Hepatocyte (in vitro differentiated cells): ENCODE measurements at places on chromosomes 7 and 10. TPM values are rescaled to one million over a fixed set of nuclear protein-coding genes. Genes with fewer than 3 reads are reported as not detected.
A peak's percentile ranks its signal among the peaks of the same experiment; 100 is the strongest.

- no peak for DNase-seq
These were observed 14.7 kb downstream of the SRI start for GRCh38 chr7:88205179-88205578.

DNA sequence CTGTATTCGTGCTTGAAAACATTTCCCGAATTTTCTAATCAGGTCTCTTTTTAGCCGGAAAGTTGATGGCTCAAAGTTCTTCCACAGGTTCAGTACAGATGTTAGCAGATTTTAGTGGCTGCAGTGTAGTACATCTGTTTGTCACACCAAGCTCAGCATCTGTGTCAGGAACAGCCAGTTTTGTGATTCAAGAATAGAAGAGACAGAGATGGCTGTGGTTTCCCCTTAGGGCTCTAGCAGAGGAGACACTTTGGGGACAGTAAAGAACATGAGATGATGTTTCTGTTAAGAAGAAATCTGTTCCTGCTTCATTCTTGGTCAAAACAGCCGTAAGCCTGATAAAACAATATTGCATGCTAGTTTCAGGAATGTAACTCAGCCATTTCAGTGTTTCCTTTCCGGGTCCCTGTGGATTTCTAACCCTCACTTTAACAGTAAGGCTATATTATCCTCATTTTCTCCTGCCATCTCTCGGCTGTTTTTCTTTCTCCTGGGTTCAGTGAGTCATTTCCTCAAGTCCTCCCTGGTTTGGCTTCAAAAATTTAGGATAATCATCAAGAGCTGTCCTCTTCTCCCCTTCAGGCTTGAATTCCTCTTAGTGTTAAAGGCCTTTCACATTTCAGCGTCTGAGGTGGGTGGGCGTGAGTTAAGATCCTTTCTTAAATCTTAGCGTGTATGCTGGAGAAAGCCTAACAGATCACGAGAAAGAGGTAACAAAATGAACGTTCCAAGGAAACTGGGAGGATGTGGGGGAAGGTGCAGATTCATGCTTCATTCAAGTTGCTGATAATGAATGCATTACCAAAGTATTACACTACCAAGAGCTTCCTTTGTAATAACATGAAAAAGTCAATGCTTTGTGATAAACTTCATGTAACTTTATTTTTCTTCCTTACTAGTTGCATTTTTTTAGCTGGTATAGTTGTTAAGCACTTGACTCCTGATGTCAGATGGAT, 37.1 kb upstream of the BICC1 start:
- DNase-seq: no peak

DNA sequence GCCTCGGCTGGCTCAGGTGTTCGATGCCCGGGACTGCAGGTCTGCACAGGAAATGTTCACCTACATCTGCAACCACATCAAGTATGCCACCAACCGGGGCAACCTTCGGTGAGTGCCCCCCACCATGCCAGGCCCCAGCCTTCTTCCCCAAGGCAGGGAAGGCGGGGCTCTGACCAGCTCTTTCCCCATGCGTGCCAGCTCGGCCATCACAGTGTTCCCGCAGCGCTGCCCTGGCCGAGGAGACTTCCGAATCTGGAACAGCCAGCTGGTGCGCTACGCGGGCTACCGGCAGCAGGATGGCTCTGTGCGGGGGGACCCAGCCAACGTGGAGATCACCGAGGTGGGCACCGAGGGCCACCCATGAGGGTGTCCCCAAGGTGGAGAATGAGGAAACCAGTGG, 7.5 kb downstream of the NOS3 start:
- DNase-seq: no peak

The DDIT4 gene
- 189 and 235 TPM in 2 replicates for polyA plus RNA-seq

GRCh38 chr7:130479716-130480400, 12.0 kb upstream of the MEST start:
- no peak for DNase-seq

GRCh38 chr10:121099592-121099991, 248.4 kb downstream of the WDR11 start:
- DNase-seq: no peak

DNA sequence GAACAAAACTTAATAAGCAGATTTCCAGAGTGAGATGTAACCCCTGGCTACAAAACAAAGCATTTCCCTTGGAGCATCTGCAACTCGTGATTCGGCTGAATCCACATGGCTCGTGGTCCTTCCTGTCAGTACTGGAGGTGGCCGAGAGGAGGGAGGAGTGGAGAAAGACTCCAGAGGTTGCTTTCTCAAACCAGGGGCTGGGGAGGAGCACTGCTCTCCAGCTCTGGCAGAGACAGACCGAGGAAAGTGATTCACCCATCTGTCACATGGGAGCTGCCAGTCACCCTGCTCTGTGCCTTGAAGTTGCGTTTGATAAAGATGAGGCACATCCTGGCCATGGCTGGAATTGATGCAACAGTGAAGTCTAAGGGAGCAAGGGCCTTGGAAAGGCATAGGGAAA, 72.7 kb downstream of the COL13A1 start:
- no peak for DNase-seq

DNA sequence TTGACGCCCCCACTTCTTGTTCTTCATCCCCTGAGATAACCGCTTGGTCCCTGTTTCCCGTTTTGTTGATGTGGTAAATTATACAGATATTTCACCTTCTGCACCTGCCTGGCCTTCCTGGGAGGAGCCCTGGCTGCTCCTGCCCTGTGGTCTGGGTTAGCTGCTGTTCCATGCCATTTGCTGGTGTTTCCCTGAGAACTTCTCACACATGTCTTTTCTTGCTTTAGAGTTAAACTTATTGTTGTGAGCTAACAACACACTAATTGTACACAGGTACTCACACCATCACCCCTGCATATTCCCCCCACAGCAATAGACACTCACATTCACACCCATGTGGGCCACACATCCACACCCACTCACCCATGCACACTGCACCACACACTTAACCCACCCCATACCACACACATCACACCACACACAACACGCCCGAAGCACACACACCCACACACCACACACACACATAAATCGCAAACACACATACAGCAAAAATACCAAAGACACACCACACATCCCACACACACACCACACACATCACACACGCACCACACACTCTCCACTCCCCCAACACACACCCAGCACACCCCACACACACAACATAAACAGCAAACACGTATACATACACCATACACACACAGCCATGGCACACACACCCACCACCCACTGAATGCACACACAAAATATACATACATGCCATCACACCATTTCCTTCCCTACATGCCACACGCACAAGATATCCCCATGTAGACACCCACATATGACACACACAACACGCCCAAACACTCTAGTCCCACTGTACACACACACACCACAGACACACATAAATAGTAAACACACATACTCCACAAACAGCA, 19.4 kb upstream of the ANTXRL start:
- DNase-seq: no peak

- DNase-seq: peak; percentile 35
These were observed 99.8 kb upstream of the MACROH2A2 start for GRCh38 chr10:69952821-69953221.

DNA sequence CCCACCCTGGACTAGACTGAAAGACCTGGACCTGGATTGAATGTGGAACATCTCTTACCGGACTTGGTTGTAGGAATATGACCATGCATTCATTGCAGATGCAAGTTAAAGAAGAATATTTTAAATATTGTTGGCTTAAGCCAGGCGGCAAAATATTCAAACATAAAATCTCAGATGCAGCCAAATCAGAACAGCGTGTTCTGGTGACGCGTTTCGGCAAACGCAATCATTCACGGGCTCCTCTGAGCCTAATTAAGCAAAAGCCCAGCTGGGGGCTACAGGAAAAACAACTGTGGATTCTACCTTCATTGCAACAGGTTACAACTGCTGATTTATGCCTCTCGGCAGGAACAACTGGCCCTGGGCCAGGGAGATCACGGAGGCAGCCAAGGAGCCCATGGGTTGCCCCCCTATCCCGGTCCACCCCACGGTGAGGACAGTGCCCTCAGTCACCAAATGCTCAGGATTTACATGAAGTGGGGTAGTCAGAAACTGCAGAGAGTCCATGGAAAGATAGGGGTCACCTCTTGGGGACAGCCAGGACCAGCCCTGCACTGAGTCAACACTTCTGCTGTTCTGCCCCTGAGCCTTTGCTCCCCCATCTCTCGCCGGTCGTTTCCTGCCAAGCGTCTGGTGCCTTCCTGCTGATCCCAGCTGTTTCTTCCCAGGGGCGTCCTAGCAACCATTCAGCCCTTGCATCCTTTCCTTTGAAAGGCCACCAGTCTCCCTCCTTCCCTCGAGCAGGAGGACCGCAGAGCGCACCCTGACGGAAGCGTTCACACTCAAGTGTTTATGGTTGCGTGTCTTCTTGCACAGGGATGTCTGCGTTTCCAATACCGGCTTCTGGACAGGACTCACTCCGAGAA, 64.4 kb upstream of the SFMBT2 start:
- no peak for DNase-seq

- DNase-seq: no peak
These were observed 276.6 kb upstream of the GHITM start for GRCh38 chr10:83862723-83863122.

The LLCFC1 gene
- not detected in 2 replicates for polyA plus RNA-seq

The PUS7 gene
- 4.3 and 6.1 TPM in 2 replicates for polyA plus RNA-seq

The FKBP6 gene
- 0.17 TPM in 1 of 2 replicates, not detected in the other for polyA plus RNA-seq

The RBM20 gene
- polyA plus RNA-seq: 3.7 and 6.5 TPM in 2 replicates

- no peak for DNase-seq
These were observed 15.4 kb downstream of the ZNF316 start for GRCh38 chr7:6652446-6653011.
